ENCODE measurements at places on chromosomes 5 and 9.

GRCh38 chr9:20692554-20692953 is 8.5 kb downstream of the FOCAD start:
- DNase-seq: no peak

DNA sequence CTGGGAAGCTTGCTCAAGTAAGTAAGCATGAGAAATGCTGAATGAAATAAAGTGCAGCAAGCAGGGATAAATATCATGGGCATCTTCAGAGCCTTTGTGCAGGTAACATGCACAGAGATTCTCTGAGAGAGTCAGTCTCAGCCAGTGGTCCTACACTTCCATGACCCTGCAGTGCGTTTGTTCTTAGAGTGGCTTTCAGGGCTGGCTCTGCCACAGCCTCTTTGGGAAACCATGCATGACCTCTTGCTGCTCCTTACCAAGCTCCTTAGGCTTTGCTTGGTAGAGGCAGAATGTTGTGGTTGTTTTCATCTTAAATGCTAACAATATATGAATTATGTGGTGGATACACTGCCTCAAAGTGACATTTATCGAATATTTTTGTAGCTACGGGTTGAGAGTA is 5.4 kb downstream of the SYK start:
- DNase-seq: no peak

DNA sequence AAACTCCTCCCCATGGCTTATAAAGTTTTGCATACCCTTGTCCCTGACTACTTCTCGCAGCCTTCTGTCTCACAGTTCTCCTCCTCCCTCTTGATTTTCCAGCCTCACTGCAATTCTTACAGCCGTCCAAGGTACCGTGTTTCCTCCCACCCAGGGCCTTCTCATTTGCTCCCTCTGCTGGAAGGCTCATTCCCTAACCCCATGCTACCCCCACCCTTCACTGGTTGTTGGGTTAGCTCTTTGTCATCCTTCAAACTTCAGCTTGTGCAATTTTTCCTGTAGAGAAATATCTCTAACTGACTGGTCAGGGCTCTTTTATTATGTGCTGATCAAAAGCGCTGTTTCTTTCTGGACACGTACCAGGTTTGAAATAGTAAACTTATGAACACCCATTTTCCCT is 329.2 kb downstream of the EBF1 start:
- DNase-seq: no peak

DNA sequence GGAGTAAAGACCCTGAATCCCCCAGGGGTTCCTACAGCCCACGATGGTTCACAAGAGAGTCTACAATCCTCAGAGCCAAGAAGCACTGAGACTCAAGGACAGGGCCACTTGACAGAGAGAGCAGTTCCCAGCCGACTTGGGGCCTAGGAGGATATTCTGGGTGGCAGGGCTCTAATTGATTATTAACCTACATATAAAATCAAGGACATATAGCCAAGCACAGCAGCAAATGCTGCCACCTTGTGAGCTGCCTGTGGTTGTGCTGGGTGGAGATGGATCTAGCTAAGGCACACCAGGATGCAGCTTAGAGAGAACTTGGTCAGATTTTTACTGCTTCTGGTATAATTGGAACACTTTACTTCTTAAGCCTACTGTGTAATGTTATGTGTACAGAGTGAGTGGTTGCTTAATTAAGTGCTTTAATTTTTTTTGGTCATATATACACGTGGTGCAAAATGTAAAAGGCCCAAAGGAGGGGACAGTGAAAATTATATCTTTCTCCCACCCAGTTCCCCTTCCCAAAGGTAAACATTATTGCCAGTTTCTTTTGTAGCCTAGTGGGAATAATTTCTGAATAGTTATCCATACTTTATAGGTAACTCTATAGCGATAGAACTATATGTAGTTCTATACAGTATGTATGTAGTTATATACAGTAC is 78.8 kb downstream of the F2RL2 start:
- no peak for DNase-seq

GRCh38 chr5:156326718-156327259 is at the start of gene SGCD:
TSS of gene SGCD (plus strand) at chr5:156327164.
- peak; percentile 90 for DNase-seq

DNA sequence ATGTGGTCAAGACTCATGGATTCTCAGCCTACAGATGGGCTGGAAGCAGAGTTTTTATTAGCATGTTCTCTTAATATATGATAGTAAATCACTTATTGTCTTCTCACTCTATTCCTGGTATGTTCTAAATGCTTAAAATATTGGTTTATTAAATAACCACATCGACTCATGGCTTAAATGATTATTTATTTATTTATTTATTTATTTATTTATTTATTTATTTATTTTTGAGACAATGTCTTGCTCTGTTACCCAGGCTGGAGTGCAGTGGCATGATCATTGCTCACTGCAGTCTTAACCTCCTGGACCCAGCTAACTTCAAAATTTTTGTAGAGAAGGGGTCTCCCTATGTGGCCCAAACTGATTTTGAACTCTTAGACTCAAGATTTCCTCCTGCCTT is 457.2 kb upstream of the TNC start:
- DNase-seq: no peak

- DNase-seq: no peak
Measured at GRCh38 chr9:90090997-90091396, 486.2 kb downstream of the GADD45G start.

GRCh38 chr9:93871286-93871685 is 83.9 kb downstream of the BARX1 start:
- DNase-seq: no peak

DNA sequence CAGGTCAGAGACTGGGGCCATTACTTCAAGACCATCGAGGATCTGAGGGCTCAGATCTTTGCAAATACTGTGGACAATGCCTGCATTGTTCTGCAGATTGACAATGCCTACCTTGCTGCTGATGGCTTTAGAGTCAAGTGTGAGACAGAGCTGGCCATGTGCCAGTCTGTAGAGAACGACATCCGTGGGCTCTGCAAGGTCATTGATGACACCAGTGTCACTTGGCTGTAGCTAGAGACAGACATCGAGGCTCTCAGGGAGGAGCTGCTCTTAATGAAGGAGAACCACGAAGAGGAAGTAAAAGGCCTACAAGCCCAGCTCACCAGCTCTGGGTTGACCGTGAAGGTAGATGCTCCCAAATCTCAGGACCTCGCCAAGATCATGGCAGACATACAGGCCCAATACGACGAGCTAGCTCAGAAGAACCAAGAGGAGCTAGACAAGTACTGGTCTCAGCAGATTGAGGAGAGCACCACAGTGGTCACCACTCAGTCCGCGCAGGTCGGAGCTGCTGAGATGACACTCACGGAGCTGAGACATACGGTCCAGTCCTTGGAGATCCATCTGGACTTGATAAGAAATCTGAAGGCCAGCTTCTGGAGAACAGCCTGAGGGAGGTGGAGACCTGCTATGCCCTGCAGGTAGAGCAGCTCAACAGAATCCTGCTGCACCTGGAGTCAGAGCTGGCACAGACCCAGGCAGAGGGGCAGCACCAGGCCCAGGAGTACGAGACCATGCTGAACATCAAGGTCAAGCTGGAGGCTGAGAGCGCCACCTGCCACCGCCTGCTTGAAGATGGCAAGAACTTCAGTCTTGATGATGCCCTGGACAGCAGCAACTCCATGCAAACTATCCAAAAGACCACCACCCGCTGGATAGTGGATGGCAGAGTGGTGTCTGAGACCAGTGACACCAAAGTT is 9.3 kb downstream of the NIPBL start:
- DNase-seq: no peak

DNA sequence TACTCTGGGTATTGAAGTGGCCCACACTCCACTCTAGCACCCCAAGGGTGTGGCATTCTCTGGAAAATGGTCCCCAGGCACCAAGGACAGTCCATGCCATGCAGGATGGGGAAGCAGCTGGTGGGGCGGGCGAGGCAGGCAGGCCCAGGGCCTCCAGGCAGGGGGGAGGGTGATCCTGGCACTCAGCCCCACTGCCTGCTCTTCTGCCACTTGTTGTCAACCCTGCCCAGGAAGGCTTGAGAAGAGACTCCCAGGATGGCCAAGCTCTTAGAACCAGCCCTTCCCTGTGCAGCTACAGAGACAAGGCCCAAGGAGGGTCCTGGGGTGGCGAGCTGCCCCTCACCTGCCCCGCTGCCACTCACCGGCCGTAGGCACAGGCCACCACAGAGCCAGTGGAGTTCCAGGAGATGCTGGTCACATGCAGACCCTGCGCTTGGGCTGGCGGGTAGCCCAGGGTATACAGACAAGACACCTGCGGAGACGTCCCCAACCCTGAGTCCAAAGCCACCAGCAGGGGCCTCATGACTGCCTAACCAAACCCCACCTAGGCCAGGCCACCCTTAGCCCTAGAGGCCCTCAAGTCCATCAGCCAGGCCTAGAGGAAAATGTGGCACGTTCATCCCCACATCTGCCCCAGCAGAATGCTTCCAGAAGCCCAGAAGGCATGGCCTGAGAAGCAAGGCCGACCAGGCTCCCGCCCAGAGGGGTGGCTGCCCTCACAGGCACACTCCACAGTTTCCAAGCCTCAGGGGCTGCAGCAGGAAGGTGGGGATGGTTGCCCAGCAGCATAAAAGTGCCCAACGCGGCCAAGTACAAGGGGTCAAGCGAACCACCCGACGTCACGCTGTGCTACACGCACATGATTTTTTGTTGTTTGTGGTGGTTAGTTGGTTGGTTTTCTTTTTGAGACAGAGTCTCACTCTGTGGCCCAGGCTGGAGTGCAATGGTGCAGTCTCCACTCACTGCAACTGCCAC is 19.8 kb downstream of the DYNC2I2 start:
- DNase-seq: no peak

- DNase-seq: no peak
Measured at GRCh38 chr5:159874263-159874662, 42.0 kb upstream of the ADRA1B start.

DNA sequence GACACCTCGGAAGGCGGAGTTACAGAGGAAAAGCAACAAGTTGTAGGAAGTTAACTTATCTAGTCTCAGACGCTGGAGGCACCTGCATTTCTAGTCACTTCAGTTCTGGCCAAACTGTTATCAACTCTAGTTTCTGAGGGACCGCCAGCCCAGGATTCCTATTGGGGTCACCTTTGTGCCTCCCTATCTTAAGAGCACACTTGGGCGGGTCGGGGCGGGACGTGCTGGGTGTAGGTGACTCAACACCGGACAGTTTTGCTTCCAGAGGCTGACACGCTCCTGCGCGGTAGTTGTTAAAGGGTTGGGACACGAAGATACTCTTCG is 679 bp upstream of the KDM4C start:
- DNase-seq: no peak

DNA sequence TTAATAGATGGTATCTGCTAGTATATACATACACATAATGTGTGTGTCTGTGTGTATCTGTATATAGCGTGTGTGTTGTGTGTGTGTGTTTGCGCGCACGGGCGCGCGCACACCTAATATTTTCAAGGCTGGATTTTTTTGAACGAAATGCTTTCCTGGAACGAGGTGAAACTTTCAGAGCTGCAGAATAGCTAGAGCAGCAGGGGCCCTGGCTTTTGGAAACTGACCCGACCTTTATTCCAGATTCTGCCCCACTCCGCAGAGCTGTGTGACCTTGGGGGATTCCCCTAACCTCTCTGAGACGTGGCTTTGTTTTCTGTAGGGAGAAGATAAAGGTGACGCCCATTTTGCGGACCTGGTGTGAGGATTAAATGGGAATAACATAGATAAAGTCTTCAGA is 757 bp downstream of the FXN start:
- DNase-seq: no peak

- no peak for DNase-seq
Measured at GRCh38 chr5:78574131-78574673, 74.4 kb downstream of the LHFPL2 start.

GRCh38 chr9:93255494-93255867 is 71.5 kb downstream of the WNK2 start:
- no peak for DNase-seq

GRCh38 chr9:101618698-101619097 is 23.9 kb upstream of the PPP3R2 start:
- no peak for DNase-seq

- no peak for DNase-seq
Measured at GRCh38 chr9:23648651-23649050, 177.4 kb downstream of the ELAVL2 start.

DNA sequence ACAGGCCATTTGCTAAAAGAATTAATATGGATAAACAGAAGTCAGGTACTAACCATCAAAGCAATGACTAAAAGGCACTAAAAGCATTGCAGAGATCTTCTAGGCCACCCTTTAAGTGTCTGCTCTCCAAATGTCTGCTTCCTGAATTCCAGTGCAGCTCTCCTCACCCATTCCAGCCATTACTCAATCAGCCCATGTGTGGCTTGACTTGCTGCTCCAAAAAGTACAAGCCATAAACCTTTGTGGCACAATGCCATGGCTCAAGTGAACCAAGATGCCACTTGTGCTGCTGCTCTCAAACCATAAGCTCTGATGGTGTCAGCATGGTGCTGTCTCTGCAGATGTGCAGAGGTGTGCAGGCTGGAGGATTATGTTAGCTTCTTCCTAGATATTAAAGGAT is 290.2 kb upstream of the POU5F2 start:
- no peak for DNase-seq

GRCh38 chr9:71761938-71762353 is 6.4 kb downstream of the CEMIP2 start:
- no peak for DNase-seq

- no peak for DNase-seq
Measured at GRCh38 chr5:64000096-64000495, 37.9 kb upstream of the HTR1A start.

DNA sequence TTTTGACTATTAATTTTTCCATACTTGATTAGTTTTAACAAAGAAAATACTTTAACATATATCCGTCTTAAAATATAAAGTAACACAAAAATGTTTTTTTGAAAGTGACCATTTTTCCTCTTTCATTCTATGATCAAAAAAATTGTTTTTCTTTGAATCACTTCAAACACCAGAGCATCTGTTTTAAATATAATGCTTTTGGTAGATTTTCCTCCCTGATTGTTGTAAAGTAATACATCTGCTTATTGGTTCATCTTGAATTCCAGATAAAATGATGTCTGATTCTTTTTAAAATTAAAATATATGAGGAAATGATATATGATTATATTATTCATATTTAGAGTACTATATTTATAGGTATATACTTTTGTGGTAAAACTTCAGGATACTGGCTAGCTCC is 76.2 kb upstream of the LPAR1 start:
- no peak for DNase-seq

- DNase-seq: no peak
Measured at GRCh38 chr9:115694014-115694413, 459.6 kb upstream of the PAPPA start.

Measured in hindlimb muscle (tissue), 1 donor.